ENCODE measurements at places on chromosomes 12 and 14. TPM values are rescaled to one million over a fixed set of nuclear protein-coding genes. Genes with fewer than 3 reads are reported as not detected.

DNA sequence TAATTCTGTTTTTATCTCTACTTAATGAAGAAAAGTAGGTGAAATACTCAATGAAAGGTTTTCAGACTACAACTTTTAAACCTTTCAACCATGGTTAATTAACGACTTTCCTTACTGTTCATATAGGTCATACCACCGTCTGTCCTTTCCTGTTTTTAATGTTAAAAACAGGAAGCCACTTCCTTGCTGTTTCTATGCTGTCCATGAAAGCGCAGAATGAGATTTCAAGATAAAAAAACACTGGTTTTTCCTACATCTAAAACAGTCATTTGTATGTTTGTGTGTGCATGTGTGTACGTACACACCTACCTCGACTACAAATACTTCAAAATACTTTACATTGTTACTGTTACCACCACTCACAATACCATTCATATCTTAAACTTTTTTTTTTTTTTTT, 27.3 kb downstream of the SPTLC2 start:
- no peak for DNase-seq

DNA sequence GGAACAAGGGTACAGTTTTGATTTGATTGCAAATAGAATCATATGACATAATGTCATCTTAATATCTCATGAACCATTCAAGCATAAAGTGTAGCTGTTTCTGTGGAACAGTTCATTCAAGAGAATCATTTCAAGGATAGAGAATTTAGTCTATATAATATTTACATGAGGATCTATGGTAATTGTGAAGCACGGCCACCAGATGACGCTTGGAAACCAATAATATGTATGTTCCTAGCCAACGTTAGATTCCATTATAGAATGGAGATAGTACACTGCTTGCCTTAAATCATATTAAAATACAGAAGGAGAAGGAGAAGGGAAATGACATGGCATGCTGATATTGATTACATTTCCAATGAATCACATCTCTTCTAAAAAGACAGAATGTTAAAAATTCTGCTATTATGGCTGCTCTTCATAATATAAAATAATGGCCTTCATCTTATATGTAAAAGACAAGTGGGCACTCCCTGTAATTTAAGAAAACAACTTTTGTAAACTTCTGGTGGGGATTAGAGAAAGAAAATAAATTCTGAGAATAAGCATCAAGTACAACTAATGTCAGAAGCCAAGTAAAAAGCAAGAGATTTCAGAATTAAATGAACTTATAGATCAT, 351.0 kb downstream of the NAV3 start:
- no peak for DNase-seq

The OR6C6 gene
- total RNA-seq = not detected

The CLEC2A gene
- not detected for total RNA-seq

The ATN1 gene
- 153 TPM for total RNA-seq

DNA sequence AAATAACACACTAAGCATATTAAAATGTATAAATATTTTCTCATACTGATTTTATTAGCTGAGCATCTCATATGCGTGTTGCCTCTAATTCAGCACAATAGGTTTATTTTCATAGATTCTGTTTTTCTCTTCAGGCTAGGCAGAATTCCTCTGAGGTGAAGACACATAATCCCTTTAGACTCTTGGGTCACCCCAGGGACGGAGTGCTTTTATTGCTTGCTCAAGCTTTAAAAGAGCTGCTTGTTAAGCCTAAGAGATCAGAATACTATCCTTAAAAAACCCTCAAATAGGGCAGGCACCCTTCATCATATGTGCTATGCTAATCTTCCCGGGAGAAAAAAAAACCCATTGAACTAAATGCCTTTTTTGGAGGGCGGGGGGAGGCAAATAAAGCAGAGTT, 390.1 kb downstream of the KCNH5 start:
- DNase-seq = no peak

GRCh38 chr14:97618917-97619690, 821.9 kb downstream of the VRK1 start:
- DNase-seq = no peak

GRCh38 chr14:36313898-36314297, 6.5 kb downstream of the MBIP start:
- no peak for DNase-seq

DNA sequence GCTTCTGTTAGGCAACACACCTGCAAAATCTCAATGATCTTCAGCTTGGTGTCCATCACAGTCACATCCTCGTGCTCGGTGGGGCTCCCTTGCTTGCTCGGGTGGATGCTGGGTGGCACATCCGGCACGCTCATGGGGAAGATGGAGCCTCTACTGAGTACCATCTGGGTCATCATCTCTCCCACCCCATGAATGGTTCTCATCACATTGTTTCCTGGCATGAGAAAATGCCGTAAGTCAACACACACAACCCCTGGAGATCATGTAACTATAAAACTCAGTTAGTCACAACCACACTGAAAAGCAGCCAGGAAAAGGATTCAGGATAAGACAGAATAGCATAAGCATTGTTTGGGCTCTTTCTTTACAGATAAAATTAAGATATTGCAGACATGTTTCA, 201.1 kb downstream of the ITPR2 start:
- DNase-seq = no peak

The CMKLR1 gene
- total RNA-seq = 8.4 TPM

GRCh38 chr12:214003-214741, at the start of gene SLC6A12:
TSS of gene SLC6A12 (minus strand) at chr12:214157. CDS start at chr12:209986, 4,171 bp downstream.
- DNase-seq = no peak

DNA sequence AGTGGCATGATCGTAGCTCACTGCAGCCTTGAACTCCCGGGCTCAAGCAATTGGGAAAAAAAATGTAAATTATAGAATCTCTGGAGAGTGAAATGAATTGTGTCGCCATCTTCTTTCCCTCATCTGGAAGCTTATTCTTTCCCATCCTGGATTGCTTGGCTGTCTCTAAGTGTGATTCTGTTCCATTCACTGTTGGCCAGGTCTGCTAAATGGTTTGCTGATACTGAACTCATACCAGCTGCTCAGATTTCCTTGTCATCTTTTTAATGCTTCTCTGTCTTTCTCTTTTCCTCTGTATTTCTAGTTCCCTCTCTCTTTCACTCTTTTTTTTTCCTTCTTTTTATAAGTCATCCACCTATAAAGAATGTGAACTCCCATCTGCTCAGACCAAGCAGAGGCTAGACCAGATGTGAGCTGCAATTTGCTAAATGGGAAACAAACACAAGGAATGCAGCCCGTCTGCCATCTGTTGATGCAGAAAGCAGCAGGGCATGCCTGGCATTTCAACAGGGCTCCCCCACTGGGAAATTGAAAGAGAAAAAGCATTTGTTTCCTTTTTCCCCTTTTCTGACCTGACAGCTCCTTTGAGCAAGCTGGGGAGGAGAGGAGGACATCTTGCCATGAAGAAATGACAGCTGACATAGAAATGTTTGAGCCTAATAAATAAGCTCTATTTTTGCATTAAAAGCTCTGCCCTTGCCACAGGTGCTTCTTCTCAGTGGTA, 1823.6 kb upstream of the FLRT2 start:
- DNase-seq = no peak

DNA sequence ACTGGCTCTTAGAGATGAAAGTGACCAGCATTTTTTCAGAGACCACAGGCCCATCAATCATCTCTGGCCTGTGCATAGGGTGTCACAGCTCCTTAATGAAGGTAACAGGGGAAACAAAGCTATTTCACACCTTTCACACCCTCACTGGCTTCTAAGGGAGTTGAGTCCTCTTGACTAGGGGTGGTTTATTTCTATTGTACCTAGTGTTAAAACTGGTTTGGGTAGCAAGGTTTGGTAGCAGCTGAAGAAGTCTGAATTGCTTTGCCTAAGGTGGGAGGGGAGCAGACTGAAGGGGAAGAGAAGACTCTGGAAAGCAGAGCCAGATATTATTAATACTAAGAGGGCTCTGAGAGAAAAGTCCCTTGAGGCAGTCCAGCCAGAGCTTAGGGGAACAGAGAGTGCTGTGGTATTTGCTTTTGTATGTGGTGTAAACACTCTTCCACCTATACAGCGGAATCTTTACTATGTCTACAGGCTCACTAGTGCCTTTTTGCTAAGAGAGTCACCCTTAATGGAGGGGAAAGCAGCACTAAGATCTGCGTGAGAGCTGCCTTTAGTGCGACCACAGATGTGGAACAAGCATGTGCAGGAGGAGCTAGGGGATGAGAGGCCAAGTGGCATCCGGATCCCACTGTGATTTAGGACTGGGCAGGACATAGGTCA, 95.8 kb downstream of the STXBP6 start:
- DNase-seq = no peak

The ACOT6 gene
- total RNA-seq = not detected

DNA sequence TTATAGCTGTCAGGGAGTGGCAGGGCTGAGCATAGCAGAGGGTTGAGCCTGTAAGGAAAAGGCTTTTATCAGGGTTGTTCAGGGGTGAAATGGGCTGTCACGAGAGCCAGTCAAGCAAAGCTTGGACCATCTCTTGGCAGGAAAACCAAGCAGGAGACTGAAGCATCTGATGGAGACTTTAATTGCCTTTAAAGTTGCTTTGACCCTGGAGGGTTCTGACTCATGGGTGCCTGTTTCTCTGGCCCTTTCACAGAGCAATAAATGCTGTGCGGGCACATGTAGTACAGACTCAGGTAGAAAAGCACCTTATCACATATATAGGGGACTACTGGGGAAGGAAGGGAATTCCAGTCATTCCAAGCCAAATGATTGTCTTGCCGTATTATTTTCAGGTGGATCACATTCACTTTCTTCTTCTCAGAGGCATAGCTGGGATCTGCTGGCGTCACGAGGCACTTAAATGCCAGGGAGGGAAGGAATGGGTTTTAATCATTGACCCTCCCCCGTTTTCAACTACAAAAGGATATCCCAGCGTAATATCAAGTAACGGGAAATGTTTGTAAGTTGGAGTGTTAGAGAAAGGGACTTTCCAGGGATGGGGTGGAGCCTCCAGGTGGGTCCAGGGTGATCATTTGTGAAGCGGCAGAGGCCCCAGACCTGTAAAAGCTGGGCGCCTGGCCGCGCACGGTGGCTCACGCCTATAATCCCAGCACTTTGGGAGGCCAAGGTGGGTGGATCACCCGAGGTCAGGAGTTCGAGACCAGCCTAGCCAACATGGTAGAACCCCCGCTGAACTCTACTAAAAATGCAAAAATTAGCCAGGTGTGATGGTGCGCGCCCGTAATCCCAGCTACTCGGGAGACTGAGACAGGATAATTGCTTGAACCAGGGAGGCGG, 34.9 kb downstream of the PLEKHD1 start:
- no peak for DNase-seq

- DNase-seq = no peak
These were observed 18.8 kb upstream of the FAIM2 start for GRCh38 chr12:49922349-49923034.

DNA sequence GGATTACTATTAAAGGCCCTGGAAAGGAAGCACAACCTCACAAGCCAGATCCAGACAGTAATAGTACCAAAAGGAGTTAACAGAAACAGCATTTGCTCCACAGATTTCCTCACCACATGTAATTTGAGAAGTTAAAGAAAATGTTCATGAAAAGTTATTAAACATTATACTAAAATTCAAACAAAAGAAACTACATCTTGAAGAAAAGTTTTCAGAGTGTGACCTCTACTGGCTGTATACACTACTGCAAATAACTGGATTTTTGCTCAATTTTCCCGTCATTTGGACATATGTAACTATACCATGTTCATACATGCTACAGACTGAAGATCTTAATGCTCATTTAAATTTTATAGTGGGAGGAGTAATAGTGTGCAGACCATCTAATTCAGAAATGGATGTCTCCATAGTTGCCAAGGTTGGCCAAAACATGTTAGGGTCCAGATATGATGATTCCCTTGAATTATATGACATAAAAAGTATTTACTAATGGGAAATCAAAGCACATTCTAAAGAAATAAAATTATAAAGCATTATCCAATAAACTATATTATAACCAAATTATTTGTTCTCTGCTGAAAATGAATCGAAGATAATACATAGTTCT, 5.6 kb downstream of the KRR1 start:
- DNase-seq = no peak

GRCh38 chr12:114812858-114813761, 129.1 kb upstream of the TBX3 start:
- no peak for DNase-seq

- DNase-seq = no peak
These were observed 2.8 kb upstream of the A2ML1 start for GRCh38 chr12:8819666-8819980.

- no peak for DNase-seq
These were observed 15.4 kb downstream of the TMEM52B start for GRCh38 chr12:10194160-10194670.

- no peak for DNase-seq
These were observed 151.0 kb downstream of the BCAT1 start for GRCh38 chr12:24797901-24798300.

- no peak for DNase-seq
These were observed 17.3 kb downstream of the TPH2 start for GRCh38 chr12:71955970-71956369.

DNA sequence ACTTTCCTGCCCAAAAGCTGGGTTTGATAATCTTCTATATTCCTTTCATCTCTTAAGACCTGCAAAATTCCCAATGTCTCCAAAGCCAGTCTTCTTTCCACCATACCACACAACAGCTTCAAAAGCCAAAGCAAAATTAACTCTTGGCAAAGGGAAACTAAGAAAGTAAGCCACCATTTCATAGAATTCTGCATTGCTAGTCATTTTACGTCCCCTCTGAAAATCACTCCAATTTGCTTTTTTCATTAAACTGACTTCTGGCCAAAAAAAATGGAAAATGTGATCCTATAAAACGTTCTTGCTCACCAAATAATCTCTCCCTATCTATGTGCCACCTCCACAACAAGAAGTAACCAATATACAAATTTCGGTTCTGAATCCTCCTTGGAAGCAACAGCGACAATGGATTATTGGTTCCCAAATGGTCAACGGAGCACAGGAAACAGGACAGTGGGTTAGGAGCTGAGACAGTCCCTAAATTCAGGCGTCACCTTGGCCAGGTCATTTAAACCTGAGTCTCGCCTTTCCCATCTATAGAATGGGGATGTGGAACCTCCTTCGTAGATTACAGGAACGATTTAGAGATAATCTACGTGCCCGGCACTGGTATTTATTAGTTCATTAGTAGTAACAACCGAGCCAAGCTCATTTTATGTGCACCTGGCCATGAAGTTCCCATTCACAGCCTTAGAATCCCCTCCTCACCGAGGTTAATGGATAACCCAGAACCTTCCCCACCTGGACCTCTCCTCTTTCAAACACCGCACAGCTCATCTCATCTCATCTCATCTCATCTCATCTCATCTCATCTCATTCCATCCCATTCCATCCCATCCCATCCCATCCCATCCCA, 1.2 kb downstream of the NT5DC3 start:
- no peak for DNase-seq

- DNase-seq = no peak
These were observed 225.0 kb downstream of the KSR2 start for GRCh38 chr12:117743761-117744160.

Measured in mucosa of gallbladder (tissue), 1 donor.